T-helper 2 cell (primary cell): ENCODE measurements at places on chromosomes 16 and 17.

DNA sequence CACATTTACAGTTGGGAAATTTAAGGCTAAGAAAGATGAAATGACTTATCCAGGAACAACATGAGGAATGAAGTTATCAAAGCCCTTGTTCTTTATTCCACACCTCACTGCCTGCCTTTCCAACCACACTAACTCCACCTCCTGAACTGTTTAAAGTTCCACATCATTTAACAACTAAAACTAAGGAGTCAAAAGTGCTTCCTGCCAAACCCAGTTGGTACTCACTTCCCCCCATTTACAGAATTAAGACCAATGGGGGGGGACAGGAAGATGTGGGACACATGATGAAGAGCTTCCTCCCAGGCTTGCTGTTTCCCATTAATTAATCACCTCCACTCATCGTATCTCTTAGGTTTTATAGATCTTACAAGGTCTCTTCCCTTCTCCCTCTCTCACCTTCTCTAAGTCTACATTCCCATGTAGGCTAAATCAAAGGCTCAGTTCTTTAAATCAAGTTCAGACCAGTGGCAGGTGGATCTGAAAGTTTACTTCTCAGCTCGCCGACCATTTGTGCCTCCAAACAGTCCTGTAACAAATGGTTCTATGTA lies 19.2 kb upstream of the TMEM101 start:
- no peak for DNase-seq

DNA sequence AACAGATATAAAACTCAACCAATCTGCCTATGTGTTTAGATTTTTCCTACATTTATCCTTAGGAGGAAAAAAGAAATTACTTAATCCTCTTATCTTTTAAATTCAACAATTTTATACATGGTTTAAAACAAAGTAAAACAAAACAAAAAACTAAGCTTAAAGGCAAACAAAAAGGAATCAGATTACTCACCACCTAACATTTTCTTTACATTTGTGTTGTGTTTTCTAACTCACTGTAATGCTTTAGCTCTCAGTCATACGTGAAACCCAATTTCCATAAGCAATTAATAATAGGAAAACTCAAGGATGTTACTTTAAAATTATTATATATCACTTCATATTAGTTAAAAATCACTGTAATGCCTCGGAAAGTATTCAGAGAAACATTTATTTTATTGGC lies 6.7 kb upstream of the IRX5 start:
- DNase-seq = no peak

DNA sequence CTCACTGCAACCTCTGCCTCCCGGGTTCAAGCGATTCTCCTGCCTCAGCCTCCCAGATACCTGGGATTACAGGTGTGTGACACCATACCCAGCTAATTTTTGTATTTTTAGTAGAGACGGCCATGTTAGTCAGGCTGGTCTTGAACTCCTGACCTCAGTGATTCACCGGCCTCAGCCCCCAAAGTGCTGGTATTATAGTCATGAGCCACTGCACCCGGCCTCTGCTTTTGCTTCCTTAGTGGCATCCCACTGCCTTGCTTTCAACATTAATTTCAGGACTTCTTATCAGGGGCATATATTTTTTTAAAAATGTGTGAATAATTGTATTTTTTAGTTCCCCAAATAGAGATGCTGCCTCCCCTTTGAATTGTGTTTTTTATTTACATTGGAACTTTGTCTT lies 98.8 kb downstream of the SYCE1L start:
- DNase-seq = no peak

- no peak for DNase-seq
Measured at GRCh38 chr17:35931794-35932425, 1.3 kb upstream of the RDM1 start.

- DNase-seq = no peak
Measured at GRCh38 chr17:80358861-80359260, 56.1 kb upstream of the ENDOV start.

GRCh38 chr16:55873122-55873521 lies 2.1 kb downstream of the CES5A start:
- no peak for DNase-seq
